CD4-positive, alpha-beta memory T cell (primary cell): ENCODE measurements at places on chromosomes 16 and 17.

GRCh38 chr16:30882429-30883310, 11.2 kb downstream of the BCL7C start:
- no peak for DNase-seq

DNA sequence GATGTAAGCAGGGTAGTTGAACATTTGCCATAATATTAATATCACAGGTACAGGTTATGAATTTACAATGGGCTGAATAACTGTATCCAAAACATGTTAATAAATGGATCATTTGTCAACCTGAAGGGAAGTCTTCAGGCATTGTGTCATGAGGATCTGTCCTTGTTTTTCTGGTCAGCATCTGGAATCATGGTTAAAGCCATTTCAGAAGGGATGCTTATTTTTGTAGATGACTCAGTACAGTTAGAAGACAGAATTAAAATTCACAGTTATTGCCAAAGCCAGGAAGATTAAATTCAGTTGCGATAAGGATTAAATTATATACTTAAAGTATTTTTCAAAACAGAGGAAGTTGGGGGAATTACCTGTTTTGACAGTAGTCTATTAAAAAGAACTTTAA, 8.0 kb downstream of the PSMD11 start:
- DNase-seq = no peak

- DNase-seq = no peak
Measured at GRCh38 chr17:5861246-5861645, 208.9 kb upstream of the WSCD1 start.

- DNase-seq = peak; percentile 52
Measured at GRCh38 chr17:79803997-79804855, 7.3 kb upstream of the CBX8 start.

DNA sequence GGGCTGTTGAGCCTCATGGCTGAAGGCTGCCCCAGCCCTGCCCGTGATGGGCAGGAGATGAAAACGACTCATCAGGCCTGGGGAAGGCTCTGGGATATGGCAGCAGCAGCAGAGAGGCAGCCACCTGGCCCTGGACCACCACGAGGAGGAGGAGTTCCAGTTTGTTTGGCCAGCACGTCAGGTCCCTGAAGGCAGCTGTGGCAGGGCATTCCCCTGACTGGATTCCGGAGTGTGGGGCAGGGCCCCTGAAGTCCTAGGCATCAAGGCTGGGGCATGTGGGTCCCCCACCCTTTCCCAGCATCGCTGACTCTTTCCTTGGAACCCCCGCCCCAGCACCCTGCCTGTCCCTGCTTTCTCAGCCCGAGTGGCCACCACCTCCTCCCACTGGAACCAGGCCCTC, 197.4 kb downstream of the ZNF423 start:
- no peak for DNase-seq

DNA sequence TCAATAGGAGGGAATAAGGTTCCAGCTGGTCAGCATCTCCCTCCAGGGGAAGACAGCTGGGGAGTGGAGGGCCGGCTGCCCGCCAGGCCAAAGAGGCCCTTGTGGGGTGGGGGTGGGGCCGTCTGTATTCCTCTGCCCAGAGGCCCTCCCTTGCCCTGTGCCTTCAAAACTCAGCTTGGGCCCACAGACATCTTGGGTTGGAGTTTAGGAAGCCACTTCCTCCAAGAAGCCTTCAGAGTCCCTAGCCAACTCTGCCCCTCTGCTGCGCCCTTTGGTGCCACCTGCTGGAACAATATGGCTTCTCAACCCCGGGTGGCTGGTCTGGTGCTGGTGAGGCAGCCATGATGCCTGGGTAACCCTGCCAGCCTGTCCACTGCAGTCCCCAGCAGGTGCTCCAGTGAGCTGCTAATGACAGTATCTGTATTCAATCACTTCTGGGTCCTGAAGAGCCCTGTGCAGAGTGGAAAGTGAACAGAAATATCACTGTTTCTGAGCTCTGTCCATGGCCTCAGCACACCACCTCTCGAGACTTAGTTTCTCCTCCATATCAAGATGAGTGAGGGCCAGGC, 16.7 kb downstream of the HSD11B2 start:
- peak; percentile 34 for DNase-seq

DNA sequence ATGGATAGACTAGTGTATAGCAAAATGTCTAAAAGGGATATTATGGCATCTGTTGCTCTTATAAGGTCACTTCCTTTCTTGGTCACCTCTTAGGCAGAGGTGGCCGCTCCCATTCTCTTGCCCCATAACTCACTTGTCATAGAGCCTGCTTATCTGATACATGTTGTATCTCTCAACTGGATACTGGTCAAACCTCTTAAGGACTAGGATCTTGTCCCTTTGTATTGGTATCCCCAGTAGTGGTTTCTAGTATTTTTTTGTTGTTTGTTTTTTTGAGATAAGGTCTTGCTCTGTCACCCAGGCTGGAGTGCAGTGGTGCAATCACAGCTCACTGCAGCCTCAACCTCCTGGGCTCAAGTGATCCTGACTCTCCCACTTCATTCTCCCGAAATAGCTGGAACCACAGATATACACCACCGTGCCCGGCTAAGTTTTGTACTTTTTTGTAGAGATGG, 27.0 kb downstream of the ZSWIM7 start:
- no peak for DNase-seq

DNA sequence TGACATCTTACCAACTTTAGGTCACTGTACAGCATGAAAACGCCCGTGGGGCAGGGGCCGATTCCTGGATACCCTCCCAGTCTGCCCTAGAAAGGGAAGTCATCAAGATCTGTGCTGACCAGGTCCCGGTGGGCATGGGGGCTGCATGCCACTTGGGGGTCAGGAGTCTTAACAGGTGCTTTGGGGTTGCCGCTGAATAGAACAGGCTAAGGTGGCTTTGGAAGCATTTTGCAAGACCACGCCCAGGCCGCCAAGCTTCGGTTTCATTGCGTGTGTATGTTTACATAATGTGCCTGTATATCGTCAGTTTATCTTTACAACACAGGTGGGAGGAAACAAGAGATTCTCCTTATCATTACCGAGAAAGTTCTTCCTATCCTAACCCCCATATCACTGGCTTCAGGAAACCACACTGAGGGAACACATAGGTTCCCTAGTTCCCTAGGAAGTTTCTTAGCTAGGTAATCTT, 13.3 kb upstream of the USP36 start:
- no peak for DNase-seq

DNA sequence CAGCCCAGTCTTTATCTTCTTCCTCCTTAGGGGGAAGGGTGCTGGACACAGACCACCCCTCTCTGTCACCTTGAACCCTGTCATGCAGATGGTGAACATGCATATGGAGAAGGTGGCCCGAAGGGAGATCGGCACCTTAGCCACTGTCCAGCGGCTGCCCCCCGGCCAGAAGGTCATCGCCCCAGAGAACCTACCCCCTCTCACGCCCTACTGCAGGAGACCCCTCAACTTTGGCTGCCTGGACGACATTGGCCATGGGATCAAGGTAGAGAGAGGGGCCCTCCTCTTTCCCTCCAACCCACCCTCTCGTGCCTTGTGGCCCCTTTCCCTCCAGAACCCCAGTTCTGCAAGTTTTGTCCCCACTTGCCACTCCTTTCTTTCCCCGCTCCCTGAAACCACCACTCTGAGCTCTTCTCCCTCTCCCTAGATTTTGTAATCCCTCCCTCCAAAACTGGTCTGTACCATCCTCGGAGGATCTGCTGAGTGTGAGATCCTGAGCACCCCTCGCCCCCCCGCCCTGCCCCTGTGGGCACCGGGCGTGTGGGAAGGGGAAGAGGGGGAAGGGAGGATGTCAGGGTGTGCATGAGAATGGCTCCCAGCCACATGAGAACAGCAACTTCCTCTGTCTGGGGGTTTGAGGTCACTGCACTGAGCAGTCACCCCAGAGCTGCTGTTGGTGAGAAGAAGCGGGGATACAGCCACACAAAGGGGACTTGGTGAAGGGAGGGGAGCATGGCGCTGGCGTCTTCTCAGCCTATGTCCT, 7.3 kb downstream of the ABI3 start:
- peak; percentile 74 for DNase-seq

DNA sequence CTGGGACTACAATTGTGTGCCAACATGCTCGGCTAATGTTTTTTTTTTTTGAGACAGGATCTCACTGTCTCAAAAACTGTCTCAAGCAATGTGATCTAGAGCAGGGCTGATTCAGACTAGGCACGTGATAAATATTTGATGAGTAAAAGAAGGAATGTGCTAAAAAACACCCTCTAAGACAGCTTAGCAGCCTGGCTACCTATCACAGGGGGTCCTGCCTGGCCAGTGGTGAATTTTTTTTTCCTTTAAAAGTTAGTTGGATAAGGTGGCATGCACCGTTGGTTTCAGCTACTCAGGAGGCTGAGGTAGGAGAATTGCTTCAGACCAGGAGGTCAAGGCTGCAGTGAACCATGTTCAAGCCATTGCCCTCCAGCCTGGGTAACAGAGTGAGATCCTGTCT, 14.8 kb upstream of the GPATCH8 start:
- DNase-seq = no peak

GRCh38 chr17:50432125-50432762, 6.2 kb downstream of the ACSF2 start:
- no peak for DNase-seq

DNA sequence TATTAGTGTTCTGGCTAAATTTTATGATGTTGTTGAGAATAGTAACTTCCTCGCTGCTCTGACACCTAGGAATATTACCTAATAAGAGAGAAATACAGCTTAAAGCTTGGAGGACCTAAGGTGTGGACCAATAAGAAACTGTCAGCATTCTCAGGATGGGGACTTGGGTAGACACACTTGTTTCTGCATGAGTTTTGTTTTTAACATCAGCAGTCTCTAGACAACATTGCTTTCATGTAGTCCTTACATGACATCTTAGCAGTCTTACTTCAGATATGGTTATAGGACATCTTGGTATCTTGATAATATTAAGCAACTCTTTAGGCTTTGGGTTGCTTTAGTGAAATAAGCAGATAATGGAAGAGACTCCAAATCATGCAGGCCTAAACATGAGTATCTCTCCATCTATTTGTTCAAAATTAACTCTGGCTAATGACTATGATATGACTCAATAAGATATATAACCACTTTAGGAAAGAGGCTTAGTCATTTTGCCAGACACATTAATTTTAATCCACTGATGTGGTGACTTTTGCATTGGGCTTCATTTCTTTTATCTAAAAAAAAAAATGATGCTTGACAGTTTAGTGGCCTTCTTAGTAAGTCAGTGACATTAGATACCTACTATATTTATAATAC, 84.5 kb downstream of the WNT3 start:
- no peak for DNase-seq

- DNase-seq = no peak
Measured at GRCh38 chr16:80085606-80086005, 455.2 kb upstream of the DYNLRB2 start.

- no peak for DNase-seq
Measured at GRCh38 chr16:47473792-47474191, 12.7 kb downstream of the PHKB start.

DNA sequence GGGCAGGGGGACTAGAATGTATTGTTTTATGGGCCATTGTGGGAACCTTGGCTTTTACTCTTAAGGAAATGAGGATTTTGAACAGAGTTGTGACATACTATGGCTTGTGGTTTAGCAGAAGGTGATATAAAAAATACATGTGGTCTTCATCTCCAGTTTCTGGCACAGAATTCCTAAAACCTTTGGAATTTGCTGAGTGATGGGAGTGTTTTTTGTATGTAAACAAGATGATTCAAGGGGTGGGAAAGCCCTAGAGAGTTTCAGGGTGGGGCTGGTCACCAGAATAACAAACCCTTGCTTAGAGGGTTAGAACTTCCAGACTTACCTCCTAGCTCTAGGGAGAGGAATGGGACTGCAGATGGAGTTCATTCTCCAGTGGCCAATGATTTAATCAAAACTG, 316.1 kb downstream of the PHKB start:
- DNase-seq = no peak

GRCh38 chr17:51435641-51436091, 175.3 kb downstream of the UTP18 start:
- peak; percentile 40 for DNase-seq

GRCh38 chr16:85829751-85830445, 30.4 kb downstream of the COX4I1 start:
- DNase-seq = no peak

- DNase-seq = no peak
Measured at GRCh38 chr17:30840771-30841170, 9.0 kb downstream of the ATAD5 start.

DNA sequence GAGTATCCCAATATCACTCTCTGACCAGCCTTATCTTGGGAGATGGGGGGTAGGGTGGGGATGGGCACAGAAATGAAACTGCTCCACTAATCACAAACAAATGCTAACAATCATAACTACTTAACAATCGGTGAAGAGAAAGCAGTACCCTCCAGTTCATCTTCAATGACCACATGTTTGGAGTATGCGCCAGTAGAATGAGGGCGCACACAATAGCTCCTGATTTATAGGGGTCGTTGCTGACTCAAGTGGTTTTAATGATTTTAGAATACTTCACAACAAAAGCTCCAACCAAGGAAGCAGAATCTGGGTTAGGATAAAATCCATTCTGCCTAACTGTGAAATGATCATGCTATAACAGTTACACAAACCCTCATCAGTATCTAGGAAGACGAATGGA, 184.4 kb downstream of the AATF start:
- no peak for DNase-seq

- no peak for DNase-seq
Measured at GRCh38 chr17:49555495-49556222, 20.0 kb upstream of the NXPH3 start.

DNA sequence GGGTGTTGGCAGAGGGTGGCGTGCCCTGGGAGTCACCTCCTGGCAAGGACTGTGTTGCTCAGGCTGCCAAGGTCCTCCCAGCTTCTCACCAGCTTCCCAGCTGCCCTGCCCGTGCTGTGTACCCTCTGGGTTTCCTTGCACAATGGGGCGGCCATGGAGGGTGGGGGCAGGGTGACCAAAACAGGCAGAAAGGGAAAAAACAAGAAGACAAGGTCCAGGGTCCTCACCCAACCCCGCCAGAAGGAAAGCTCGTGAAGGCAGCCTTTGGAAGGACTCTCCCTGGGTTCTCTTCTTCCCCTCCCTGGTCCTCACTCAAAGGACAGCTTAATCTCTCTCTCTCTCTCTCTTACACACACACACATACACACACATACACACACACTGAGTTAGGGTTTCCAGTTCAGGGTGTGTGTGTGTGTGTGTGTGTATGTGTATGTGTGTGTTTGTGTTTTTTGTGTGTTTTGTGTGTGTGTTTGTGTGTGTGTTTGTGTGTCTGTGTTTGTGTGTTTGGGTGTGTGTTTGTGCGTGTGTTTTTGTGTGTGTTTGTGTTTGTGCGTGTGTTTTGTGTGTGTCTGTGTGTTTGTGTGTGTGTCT, 2.0 kb downstream of the SLC13A5 start:
- DNase-seq = no peak

- no peak for DNase-seq
Measured at GRCh38 chr17:16886655-16887322, 85.1 kb downstream of the TNFRSF13B start.

- DNase-seq = no peak
Measured at GRCh38 chr16:28263305-28263704, 29.0 kb upstream of the SBK1 start.

- DNase-seq = no peak
Measured at GRCh38 chr16:57722210-57722499, 13.4 kb upstream of the KATNB1 start.
